ENCODE measurements at places on chromosomes 12 and 14. TPM values are rescaled to one million over a fixed set of nuclear protein-coding genes. Genes with fewer than 3 reads are reported as not detected.

DNA sequence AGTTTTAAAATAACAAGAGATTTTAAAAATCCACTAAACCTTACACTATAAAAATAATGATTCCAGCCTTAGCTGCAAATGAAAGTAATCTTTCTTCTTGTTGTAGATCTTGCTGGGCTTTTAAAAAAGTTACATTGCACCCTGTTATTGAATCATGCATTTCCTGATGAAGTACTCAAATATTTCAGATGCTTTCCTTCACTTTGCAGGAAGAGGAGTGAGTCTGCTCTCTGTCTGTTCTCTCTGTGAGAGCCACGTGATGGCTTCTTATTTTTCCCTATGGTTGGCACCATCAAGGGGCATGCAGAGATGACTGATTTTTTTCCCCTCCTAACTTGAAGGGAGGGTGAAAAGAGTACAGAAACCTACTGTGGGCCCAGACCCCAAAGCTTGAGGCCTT is 262.7 kb downstream of the ATP23 start:
- DNase-seq, result no peak

GRCh38 chr12:132216354-132216987 is 72.2 kb downstream of the NOC4L start:
- DNase-seq, result no peak

DNA sequence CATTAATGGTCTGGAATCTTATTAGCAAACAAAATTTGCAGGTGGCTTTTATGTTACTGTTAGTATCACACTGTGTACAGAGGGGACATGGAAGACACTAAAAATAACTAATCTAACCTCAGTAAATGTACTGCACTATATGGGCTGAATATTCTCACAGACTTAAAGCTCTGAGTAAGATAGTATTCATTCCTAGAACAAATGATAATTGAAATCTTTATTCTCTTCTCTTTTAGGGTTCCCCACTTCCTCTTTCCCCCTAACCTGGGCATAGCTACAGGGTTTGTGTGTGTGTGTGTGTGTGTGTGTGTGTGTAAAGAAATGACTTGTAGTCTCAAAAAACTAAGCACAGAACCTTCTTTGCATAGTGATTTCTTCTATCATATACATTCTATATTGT is 21.4 kb upstream of the HECTD1 start:
- no peak for DNase-seq

AQP6 gene
- 0.16 TPM for polyA plus RNA-seq

- no peak for DNase-seq
Measured at GRCh38 chr12:56127485-56127887, 581 bp upstream of the ESYT1 start.

DNA sequence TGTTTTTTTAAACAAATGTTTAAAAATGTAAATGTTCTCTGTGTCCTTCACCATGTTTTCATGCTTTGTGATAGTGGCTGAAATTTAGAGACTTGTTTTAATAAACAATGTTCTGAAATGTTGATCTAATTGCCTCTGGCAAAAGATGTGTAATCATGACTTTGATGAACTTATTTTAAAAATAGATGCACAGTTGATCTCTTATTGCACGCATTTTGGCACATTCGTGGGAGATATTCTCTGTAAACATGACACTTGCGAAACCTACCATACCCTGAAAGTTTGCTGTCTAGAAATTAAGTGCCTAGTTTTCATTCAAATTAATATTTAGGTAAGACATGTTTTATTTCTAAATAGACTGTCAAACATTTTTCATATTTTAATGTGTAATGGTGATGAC is 119.7 kb upstream of the DNM1L start:
- DNase-seq, result no peak

GRCh38 chr12:221736-222135 is 7.8 kb upstream of the SLC6A12 start:
- DNase-seq, result no peak

C1S gene
- polyA plus RNA-seq, result 0.97 TPM

GARIN6 gene
- not detected for polyA plus RNA-seq

- no peak for DNase-seq
Measured at GRCh38 chr12:51759175-51759574, 89.3 kb downstream of the FIGNL2 start.

NRIP2 gene
- not detected for polyA plus RNA-seq

ZFHX2 gene
- polyA plus RNA-seq, result 0.33 TPM

- no peak for DNase-seq
Measured at GRCh38 chr14:41548666-41549065, 58.0 kb upstream of the LRFN5 start.

DNA sequence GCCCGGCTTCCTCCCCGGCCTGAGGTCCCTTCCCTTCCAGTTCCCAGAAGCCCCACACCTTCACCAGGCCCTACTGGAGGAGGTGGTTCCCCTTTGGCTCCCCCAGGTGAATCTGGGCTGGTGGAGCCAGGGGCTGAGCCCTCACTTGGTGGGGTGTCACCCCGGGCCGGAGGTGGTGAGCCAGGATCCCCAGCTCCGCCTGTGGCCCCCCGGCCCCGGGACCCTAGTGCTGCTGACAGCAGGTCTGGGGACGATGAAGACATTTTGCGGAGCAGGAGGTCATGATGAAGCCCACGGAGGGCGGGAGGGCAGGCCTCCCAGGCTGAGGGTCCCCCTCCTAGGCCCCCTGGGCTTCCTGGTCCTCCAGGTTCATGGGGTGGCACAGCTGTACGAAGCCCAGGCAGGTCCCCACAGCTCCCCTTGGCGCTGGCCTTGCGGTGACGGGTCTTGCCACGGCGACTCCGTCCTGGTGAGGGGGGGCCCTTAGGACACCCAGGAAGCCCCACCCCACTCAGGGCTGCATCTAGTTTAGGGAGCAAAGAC is 16.6 kb downstream of the MAP3K12 start:
- no peak for DNase-seq

- no peak for DNase-seq
Measured at GRCh38 chr12:43063650-43064049, 474.1 kb upstream of the PRICKLE1 start.

SPRYD4 gene
- 1.4 TPM for polyA plus RNA-seq

DNA sequence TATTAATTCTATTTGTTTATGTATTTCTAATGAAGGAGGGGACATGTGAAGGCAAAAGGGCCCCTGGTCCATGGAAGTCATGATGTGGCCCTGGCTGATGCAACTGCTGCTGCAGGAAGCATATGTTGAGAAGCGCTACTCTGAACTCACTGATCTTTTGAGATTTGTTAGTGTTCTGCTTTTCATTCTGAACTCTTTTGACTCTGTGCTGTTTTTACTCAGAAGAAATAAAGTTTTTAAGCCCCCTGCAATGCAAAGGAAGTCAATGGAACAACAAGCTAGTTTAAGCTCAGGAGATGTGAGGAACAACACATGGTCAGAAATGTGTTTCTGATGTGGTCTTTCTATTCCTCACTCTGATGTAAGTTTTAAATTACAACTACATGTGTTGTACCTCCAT is 88.9 kb upstream of the BTG1 start:
- no peak for DNase-seq

DNA sequence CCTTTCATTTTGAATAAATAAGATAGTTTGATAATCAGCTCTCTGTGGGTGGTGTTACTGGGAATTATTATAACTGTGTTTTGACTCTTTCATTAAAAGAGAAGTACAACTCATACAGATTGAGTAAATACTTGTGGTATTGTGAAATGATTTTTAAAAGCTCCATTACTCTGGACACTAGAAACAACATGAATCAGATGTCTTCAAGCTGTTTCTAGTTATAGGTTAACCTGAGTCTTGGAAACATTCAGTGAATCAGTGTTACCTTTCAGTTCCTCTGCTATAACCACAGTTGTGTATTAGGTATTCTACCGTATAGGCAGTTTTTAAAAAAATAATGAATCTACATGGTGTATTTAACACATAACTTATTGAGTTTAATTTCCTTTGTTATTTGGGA is 128.4 kb upstream of the SSTR1 start:
- DNase-seq, result no peak

- DNase-seq, result peak; percentile 37
Measured at GRCh38 chr12:28253161-28253641, 62.9 kb downstream of the CCDC91 start.

DNA sequence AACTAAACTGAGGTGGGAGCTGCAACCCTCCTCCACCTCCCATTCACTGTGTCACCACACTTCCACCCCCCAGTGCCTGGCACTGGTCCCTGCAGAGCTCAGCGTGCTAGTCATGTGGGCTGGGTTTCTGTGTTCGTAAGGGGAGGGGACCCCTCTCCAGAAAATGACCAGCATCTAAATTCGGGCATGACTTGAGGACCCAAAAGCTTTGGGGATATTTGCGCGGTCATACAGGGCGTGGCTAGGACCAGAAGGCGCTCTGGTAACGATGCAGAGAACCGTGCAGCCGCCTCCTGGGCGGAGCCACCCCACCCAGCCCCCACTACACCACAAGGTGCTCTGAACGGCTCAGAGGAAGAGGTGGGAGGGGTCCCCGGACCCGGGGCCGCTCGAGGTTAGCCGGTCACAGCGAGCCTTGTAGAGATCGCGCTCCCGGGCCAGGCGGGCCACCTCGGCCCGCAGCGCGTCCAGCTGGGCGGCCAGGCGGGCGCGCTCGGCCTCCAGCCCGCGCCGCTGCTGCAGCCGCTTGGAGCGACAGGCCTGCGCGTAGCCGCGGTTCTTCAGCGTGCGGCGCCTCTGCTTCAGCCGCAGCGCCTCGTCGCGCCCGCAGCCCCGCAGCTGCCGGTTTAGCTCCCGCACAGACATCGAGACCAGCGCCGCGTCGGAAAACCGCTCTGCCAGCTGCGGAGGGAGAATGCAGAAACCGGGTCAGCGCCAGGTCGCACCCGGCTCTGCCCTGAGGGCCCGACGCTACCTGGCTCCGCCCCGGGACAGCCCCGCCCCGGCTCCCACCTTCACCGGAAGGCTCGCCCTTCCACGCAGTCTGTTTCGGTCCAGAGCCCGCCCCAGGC is 9.8 kb downstream of the CPNE6 start:
- no peak for DNase-seq

DNA sequence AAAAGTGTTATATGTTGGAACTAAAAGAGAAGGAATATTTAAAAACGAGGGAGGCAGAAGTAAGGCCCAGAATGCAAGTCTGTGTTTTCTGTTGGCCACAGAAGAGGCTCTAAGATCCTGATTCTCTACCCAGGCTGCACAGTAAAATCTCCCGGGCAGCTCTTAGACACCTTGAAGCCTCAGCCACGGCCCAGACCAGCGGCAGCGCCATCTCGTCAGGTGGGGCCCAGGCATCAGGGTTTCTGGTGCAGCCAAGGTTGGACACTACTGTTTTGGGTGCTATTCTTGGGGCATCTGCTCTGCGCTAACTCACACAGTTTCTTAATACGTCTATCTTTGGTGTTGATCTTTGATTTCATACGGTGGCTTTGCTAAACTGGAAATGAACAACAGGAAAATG is 16.8 kb downstream of the FAM181A start:
- no peak for DNase-seq

DNA sequence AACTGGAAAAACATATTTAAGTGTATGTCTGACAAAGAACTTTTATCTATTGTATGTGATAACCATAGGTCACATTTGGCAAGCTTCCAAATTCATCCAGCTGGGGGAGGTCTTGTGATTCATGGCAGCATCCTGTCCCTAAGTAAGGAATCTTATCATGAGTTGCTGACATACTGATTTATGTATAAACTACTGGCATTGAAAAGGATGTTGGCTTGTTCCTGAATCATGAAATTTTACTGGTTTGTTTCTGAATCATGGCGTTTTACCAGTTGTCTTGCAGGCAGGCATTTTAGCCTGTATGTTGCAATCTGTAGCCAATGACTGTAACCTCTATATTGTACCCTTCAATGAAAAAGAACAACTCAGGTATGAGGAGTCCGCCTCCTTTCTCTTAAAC is 244.8 kb downstream of the IPO8 start:
- DNase-seq, result peak; percentile 47

CATSPERB gene
- polyA plus RNA-seq, result 0.11 TPM

- peak; percentile 49 for DNase-seq
Measured at GRCh38 chr14:22427771-22428231, 161.2 kb downstream of the DAD1 start.

DNA sequence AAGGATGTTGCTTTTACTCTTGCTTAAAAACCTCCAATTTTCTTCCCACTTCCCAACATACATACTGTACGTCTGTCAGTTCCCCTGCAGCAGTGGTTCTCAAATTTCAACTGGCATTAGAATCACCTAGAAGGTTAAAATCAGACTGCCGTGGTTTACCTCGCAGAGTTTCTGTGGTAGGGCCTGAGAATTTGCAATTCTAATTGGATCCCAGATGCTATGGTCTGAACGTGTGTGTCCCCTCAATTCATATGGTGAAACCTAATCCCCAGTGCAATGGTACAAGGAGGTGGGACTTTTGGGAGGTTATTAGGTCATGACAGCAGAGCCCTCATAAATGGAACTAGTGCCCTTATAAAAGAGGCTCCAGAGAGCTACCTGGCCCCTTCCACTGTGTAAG is 226.9 kb downstream of the CRADD start:
- no peak for DNase-seq

PSME2 gene
- 342 TPM for polyA plus RNA-seq

NEUROD4 gene
- not detected for polyA plus RNA-seq

GRCh38 chr12:108850854-108851573 is 6.4 kb downstream of the SSH1 start:
- no peak for DNase-seq

GRCh38 chr14:51962711-51963110 is 26.6 kb upstream of the RTRAF start:
- peak; percentile 15 for DNase-seq

GRCh38 chr12:103020839-103021238 is 63.4 kb downstream of the ASCL1 start:
- DNase-seq, result no peak

GRCh38 chr14:41022932-41023331 is 583.7 kb upstream of the LRFN5 start:
- peak; percentile 12 for DNase-seq

SSTR1 gene
- not detected for polyA plus RNA-seq

MYF6 gene
- not detected for polyA plus RNA-seq

DNA sequence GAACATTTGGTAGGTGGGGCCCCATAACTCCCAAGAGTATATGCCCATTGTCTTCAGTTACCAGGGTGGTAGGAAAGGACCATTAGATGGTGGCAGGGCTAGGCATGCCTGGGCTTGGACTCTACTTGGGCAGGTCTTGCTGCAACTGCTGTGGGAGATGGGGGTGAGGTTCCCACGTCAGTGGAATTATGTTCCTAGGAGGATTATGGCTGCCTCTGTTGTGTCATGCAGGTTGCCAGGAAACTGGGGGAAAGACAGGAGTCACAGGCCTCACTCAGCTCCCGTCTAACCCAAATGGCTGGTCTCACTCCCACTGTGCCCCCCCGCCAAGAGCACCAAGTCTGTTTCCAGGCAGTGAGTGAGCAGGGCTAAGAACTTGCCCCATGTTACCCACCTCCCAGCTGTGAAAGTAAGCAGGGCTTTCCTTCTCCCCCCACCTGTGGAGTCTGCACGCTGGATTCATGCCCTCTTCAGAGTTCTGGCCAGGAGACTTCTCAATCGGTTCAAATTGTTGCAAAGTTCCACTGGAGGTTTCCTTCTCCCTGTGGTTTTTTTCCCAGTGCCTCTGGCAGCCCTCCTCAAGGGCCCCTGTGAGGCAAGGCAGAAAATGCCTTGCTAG is 337.5 kb downstream of the CCDC91 start:
- peak; percentile 51 for DNase-seq

- DNase-seq, result no peak
Measured at GRCh38 chr12:77600468-77600843, 230.2 kb upstream of the NAV3 start.

AICDA gene
- polyA plus RNA-seq, result not detected

GRCh38 chr12:69688471-69689427 is 10.4 kb downstream of the BEST3 start:
- DNase-seq, result peak; percentile 86

GRCh38 chr14:99195602-99196309 is 76.2 kb downstream of the BCL11B start:
- DNase-seq, result no peak

GRCh38 chr12:96811083-96811482 is 96.0 kb upstream of the NEDD1 start:
- DNase-seq, result peak; percentile 88

- no peak for DNase-seq
Measured at GRCh38 chr14:83912032-83912642, 1617.8 kb upstream of the FLRT2 start.

All from foreskin keratinocyte (primary cell).